ENCODE measurements at places on chromosomes 3 and 15. TPM values are rescaled to one million over a fixed set of nuclear protein-coding genes. Genes with fewer than 3 reads are reported as not detected.

PLA2G4B gene
- 6.1 TPM for total RNA-seq

ITIH1 gene
- not detected for total RNA-seq

PP2D1 gene
- total RNA-seq: not detected

HRG gene
- total RNA-seq: not detected

- DNase-seq: no peak
Observed at GRCh38 chr3:87958289-87958688, 100.5 kb downstream of the CGGBP1 start.
